Heart right ventricle (tissue), 16 donors: ENCODE measurements at places on chromosomes 1 and 21. TPM values are rescaled to one million over a fixed set of nuclear protein-coding genes. Genes with fewer than 3 reads are reported as not detected.

GRCh38 chr1:109924316-109924715, 13.7 kb downstream of the CSF1 start:
- no peak for DNase-seq
- H3K4me1 ChIP-seq = peaks cover 24% of the 10 kb centered on the region
- no peak overlapping the region for H3K27ac ChIP-seq
- H3K36me3 ChIP-seq = peaks cover 15% of the 10 kb centered on the region

GRCh38 chr1:193538003-193538354, 351.6 kb upstream of the B3GALT2 start:
- no peak overlapping the region for H3K27ac ChIP-seq
- no peak overlapping the region for H3K4me3 ChIP-seq
- no peaks in the 10 kb centered on the region for H3K27me3 ChIP-seq
- no peak for DNase-seq
- H3K36me3 ChIP-seq = no peaks in the 10 kb centered on the region

DNA sequence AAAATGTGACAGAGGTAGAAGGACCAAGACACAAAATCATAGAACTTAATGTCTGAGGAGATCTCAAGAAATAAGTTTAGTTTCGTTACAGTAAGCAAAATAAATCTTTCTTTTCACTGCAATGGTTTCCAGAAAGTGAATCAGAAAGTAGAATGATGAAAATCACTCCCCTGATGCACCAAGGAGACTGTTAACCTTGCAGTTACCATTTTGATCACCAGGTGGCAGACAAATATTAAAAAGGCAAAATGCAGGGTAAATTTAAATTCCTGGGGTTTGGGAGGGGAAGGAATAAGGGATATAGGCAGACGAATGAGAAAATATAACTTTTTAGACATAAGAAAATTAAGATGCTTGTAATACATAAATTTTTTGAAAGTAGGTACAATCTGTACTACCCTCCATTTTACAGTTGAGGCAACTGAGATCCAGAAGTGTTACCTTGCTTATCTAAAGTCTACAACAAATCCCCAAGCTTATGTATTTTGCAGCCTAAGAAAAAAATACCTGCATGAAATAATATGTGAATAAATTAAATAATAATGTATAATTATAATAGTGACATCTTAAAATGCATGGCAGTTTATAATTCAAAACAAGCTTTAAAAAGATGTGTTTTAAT, 253.2 kb downstream of the CRB1 start:
- no peaks in the 10 kb centered on the region for H3K36me3 ChIP-seq
- no peaks in the 10 kb centered on the region for H3K4me1 ChIP-seq
- H3K4me3 ChIP-seq = no peak overlapping the region
- no peak for DNase-seq
- no peaks in the 10 kb centered on the region for H3K27me3 ChIP-seq
- no peak overlapping the region for H3K27ac ChIP-seq

DNA sequence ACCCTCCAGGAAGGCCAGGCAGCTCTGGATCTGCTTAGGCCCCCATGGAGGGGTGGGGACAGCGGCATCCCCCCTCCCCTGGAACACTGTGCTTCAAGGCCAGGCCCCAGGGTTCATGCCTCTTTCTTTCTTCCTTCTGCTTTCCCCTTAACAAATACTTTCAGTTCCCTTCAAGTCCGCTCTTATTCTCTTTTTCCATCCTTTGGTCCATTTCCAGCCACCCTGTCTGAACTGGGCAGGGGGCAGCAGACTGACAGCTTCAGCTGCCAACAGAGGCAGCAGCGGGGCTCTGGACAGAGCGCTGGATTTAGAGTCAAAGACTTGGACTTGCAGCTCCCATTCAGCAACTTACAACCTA, 1.1 kb upstream of the CD244 start:
- H3K27ac ChIP-seq = no peak overlapping the region
- no peaks in the 10 kb centered on the region for H3K36me3 ChIP-seq
- H3K4me1 ChIP-seq = no peaks in the 10 kb centered on the region
- no peak overlapping the region for H3K4me3 ChIP-seq
- H3K27me3 ChIP-seq = peaks cover 26% of the 10 kb centered on the region

GRCh38 chr1:212753749-212754148, 37.8 kb downstream of the NSL1 start:
- no peak overlapping the region for H3K4me3 ChIP-seq
- no peaks in the 10 kb centered on the region for H3K27me3 ChIP-seq
- peaks cover 38% of the 10 kb centered on the region for H3K4me1 ChIP-seq
- no peak for DNase-seq
- H3K36me3 ChIP-seq = no peaks in the 10 kb centered on the region

- no peaks in the 10 kb centered on the region for H3K27me3 ChIP-seq
- H3K36me3 ChIP-seq = peaks cover 71% of the 10 kb centered on the region
- H3K4me3 ChIP-seq = no peak overlapping the region
- no peak for DNase-seq
These were observed 9.8 kb downstream of the TEX38 start for GRCh38 chr1:46681333-46682034.

GRCh38 chr1:218408942-218409341, 63.8 kb downstream of the TGFB2 start:
- no peaks in the 10 kb centered on the region for H3K4me1 ChIP-seq
- no peak overlapping the region for H3K27ac ChIP-seq
- no peak overlapping the region for H3K4me3 ChIP-seq
- no peaks in the 10 kb centered on the region for H3K27me3 ChIP-seq
- no peak for DNase-seq

DNA sequence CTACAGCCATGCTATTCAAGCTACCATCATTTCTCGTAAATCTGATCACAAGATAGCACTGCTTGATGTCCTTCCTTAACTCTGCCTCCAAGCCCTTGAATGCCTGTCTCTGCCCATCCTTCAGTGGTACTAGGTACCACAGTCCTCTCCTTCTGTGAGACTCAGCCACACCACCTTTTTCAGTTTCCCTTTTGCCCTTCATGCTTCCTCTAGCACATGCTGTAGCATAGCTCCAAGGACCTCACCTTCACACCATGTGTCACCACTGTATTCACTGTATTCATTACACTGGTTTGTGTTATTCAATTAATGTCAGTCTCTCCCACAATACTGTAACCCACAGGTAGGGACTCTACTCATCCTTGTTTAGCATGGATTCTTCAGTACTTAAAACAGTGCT, 8.0 kb upstream of the TP53BP2 start:
- H3K27me3 ChIP-seq = peaks cover 6% of the 10 kb centered on the region
- H3K4me3 ChIP-seq = no peak overlapping the region
- H3K4me1 ChIP-seq = no peaks in the 10 kb centered on the region
- H3K36me3 ChIP-seq = no peaks in the 10 kb centered on the region
- no peak overlapping the region for H3K27ac ChIP-seq

- DNase-seq = no peak
- no peak overlapping the region for H3K27ac ChIP-seq
- peaks cover 9% of the 10 kb centered on the region for H3K4me1 ChIP-seq
- H3K27me3 ChIP-seq = no peaks in the 10 kb centered on the region
- no peak overlapping the region for H3K4me3 ChIP-seq
These were observed 242.5 kb downstream of the RHOU start for GRCh38 chr1:228977741-228978140.

DNA sequence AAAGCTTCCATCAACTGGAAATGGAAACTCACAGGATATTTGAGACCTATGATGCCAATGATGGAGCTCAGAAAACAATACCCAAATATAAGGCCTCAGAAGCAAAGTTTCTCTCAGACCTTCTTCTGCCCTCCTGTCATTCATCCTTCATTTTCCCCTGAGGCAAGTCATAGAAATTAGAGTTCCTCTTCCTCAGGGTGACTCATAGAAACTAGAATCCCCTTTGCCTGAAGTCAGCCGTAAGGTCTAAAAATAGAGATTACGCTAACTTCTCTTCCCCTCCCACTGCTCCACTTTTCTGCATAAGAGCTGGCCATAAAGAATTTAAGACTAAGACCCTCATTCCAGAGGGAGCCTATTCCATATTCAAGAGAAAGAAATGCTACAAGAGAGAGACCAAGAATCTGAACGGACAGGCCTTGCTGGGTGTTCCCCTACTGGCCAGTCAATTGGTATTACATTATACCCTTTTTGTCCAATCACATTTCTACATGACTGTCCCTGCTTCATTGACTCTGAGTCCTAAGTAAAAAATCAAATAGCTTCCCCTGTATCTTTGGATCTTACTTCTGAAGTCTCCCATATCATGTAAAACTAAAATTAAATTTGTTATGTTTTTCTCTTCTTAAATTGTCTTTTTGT, 994.9 kb downstream of the ADGRL2 start:
- no peak overlapping the region for H3K4me3 ChIP-seq
- H3K27me3 ChIP-seq = no peaks in the 10 kb centered on the region
- H3K4me1 ChIP-seq = no peaks in the 10 kb centered on the region
- H3K36me3 ChIP-seq = no peaks in the 10 kb centered on the region
- no peak overlapping the region for H3K27ac ChIP-seq
- no peak for DNase-seq

DNA sequence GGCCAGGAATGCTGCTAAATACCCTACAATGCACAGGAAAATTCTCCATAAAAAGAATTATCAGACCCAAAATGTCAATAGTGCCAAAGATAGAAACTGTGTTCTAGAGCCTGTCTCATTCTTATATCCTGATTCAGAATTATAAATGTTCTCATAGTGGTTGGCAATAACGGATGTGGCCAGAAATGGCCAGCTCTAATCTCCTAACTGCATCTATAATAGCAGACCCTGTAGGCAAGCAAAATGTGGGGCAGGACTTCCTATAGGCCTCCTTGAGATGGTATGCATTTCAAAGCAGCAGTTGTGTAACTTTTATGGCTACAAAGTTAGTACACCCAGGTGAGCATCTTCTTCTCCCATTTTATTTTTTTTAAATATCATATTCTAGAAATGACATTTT, 95.9 kb upstream of the SGIP1 start:
- no peaks in the 10 kb centered on the region for H3K27me3 ChIP-seq
- no peak overlapping the region for H3K27ac ChIP-seq
- no peak for DNase-seq
- no peaks in the 10 kb centered on the region for H3K4me1 ChIP-seq
- H3K4me3 ChIP-seq = no peak overlapping the region

DNA sequence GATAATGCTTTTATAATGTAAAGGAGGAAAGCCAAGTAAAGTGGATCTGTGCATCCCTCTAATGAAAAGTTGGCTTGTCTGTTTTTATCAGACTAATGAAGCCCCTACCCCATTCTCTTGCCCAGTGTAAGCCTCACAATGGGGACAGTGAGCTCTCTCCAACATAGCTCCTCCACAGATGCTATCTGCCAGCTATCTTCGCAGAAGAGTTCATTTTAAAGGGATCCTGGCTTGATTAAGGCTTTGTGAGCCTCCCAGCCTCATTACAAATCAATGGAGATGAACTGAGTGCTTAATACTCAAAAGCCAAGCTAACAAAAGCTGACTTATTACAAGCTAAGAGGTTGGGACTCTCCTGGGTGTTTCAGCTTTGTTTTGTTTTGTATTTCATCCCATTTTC, 514.7 kb downstream of the NUF2 start:
- DNase-seq = no peak
- H3K27ac ChIP-seq = no peak overlapping the region
- H3K36me3 ChIP-seq = no peaks in the 10 kb centered on the region
- H3K4me1 ChIP-seq = no peaks in the 10 kb centered on the region
- no peak overlapping the region for H3K4me3 ChIP-seq

- no peak overlapping the region for H3K27ac ChIP-seq
- no peak for DNase-seq
- H3K36me3 ChIP-seq = no peaks in the 10 kb centered on the region
These were observed 49.9 kb downstream of the TRPM2 start for GRCh38 chr21:44403106-44404020.

GRCh38 chr1:40690771-40691537, 550 bp upstream of the NFYC start:
- H3K36me3 ChIP-seq = peaks cover 14% of the 10 kb centered on the region
- H3K4me3 ChIP-seq = peak overlapping the region; percentile 91
- no peaks in the 10 kb centered on the region for H3K27me3 ChIP-seq
- no peak for DNase-seq

DNA sequence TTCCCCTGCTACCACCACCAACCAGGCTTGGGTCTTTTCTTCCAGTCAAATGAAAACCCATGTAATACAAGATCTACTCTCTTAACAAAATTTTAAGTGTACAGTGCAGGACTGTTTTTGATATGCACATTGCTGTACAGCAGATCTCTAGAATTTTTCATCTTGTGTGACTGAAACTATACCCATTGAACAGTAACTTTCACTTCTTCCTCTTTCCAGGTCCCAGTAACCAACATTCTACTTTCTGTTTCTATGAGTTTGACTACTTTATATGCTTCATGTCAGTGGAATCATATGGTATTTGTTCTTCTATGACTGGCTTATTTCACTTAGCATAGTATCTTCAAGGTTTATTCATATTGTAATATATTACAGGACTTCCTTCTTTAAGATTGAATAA, 45.3 kb upstream of the PLPPR4 start:
- no peaks in the 10 kb centered on the region for H3K36me3 ChIP-seq
- no peak for DNase-seq
- no peaks in the 10 kb centered on the region for H3K4me1 ChIP-seq

GRCh38 chr1:109806733-109807400, 43.1 kb upstream of the EPS8L3 start:
- H3K27ac ChIP-seq = no peak overlapping the region
- peaks cover 17% of the 10 kb centered on the region for H3K4me1 ChIP-seq
- H3K27me3 ChIP-seq = no peaks in the 10 kb centered on the region
- DNase-seq = no peak
- H3K36me3 ChIP-seq = no peaks in the 10 kb centered on the region

- H3K27ac ChIP-seq = no peak overlapping the region
- H3K27me3 ChIP-seq = no peaks in the 10 kb centered on the region
- no peak overlapping the region for H3K4me3 ChIP-seq
- no peaks in the 10 kb centered on the region for H3K4me1 ChIP-seq
- DNase-seq = no peak
- no peaks in the 10 kb centered on the region for H3K36me3 ChIP-seq
These were observed 1133.1 kb downstream of the PLA2G4A start for GRCh38 chr1:187961895-187962294.

- H3K27me3 ChIP-seq = no peaks in the 10 kb centered on the region
- peak; percentile 34 for DNase-seq
- no peak overlapping the region for H3K27ac ChIP-seq
These were observed 8.0 kb downstream of the TENT5B start for GRCh38 chr1:27004471-27005165.

- no peak overlapping the region for H3K27ac ChIP-seq
- DNase-seq = no peak
- H3K4me1 ChIP-seq = no peaks in the 10 kb centered on the region
- no peaks in the 10 kb centered on the region for H3K27me3 ChIP-seq
These were observed 246.5 kb upstream of the VAMP3 start for GRCh38 chr1:7524341-7525337.

- no peak overlapping the region for H3K4me3 ChIP-seq
- no peaks in the 10 kb centered on the region for H3K27me3 ChIP-seq
- no peaks in the 10 kb centered on the region for H3K4me1 ChIP-seq
- H3K36me3 ChIP-seq = no peaks in the 10 kb centered on the region
- no peak overlapping the region for H3K27ac ChIP-seq
These were observed 2.1 kb downstream of the MROH7 start for GRCh38 chr1:54643736-54644135.

Gene SETDB1
- total RNA-seq = 17.8 TPM

Gene CAMSAP2
- 47.1 TPM for total RNA-seq

Gene RXFP4
- total RNA-seq = not detected

Gene KRTAP24-1
- total RNA-seq = not detected

Gene CYB561D1
- 6.2 TPM for total RNA-seq

Gene PEAR1
- total RNA-seq = 5.6 TPM

Gene EXO1
- total RNA-seq = 0.40 TPM

Gene RNU1-3
- 1,075 TPM for total RNA-seq

Gene HEYL
- 27.5 TPM for total RNA-seq

Gene GPR52
- 0.64 TPM for total RNA-seq

Gene SERPINC1
- total RNA-seq = not detected

Gene ASAP3
- total RNA-seq = 15.5 TPM
